ENCODE measurements at places on chromosomes 13 and 19. TPM values are rescaled to one million over a fixed set of nuclear protein-coding genes. Genes with fewer than 3 reads are reported as not detected.

The FAM83E gene
- 1.8 TPM for total RNA-seq

The IL4I1 gene
- total RNA-seq = not detected

The SOX1 gene
- not detected for total RNA-seq

The F10 gene
- total RNA-seq = 9.7 TPM

The CCNA1 gene
- 2.5 TPM for total RNA-seq

The KLK14 gene
- total RNA-seq = not detected

The AP1M1 gene
- total RNA-seq = 21.2 TPM

All from uterus (tissue), 4 donors.